ENCODE measurements at places on chromosomes 6 and 20.

DNA sequence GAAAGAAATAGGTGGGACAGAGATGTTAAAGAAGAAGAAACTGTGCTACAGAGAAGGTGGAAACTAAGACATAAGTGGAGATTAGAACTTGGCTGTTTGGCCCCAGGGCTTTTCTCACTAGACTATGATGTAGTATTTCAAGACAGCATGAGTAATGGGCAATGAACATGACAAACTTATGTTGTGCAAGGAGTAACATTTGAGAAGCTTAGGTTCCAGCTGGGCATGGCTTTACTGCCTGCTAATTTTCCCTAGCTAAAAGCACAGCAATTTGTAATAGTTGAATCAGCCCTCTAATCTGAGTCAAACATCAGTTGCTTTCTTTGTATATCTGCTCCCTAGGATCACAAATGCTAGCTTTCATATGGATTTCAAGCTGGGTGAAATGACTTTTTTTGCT is 294.3 kb upstream of the BMP2 start:
- no peak for DNase-seq

DNA sequence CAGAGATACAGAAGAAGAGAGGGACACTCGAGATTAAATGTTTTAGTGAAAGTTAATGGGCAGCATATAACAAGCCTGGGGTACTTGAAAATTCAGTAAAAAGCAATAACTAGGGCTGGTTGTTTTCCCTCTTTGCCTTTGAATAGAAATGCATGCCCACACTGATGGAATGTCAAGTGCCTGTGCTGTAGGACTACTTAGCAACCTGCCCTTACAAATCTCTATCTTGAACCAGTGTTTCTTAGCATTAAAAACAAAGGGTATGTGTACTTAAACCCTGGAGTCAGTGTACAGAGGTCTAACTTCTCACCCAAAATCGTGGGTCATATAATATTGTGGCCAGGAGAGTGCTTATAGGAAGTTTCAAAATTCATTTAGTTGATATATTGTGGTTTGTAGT is 37.1 kb downstream of the RNF144B start:
- DNase-seq: no peak

- DNase-seq: no peak
Measured at GRCh38 chr20:62011403-62011790, 54.3 kb downstream of the TAF4 start.

GRCh38 chr6:105161421-105161820 is 18.4 kb downstream of the POPDC3 start:
- DNase-seq: no peak

Measured in D341Med (cell line).